Fibroblast of lung (primary cell): ENCODE measurements at places on chromosomes 1 and 21.

DNA sequence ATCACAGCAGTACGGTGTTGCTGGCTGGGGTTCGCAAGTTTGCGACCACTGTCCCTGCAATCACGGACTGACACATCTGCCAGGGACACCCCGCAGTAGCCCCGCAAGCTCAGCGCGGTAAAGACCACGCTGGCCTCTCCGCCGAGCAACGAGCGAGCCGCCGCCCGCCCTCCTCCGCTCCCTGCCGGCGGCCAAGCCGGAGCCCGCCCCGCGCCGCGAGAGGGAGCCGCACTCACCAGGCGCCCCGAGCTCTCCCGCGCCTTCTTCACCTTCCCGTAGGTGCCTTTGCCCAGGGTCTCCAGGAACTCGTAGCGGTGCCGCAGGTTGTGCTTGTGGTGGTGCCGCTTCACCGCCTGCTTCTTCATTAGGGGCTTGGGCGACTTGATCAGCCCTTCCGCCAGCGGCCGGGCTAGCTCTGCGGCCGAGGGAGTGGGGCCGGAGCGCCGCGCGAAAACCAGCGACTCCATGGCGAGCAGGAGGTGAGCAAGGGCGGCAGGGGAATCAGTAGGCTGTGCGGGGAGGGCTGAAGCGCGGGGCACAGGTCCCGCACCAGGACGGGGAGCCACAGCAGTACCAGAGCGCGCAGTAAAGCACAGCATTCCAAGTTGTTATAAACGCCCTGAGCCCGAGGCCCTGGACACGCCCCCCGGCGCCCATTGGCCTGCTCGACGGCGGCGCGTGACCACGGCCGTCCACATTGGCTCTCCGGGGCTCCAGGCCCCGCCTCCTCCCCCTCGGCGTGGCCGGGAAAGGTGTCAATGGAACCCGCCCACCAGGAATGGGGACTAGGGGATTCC is at the start of gene NUAK2:
Gene NUAK2, minus strand, starts transcription at position 584 of the 797 bp plus-strand sequence. Its CDS starts 117 bp downstream, at position 467.
- peaks cover 20% of the 10 kb centered on the region for H3K4me1 ChIP-seq
- peak within 1 kb of the TSS; percentile 79 for H3K27ac ChIP-seq
- no peaks in the 10 kb centered on the region for H3K27me3 ChIP-seq
- peak within 1 kb of the TSS; percentile 93 for H3K4me3 ChIP-seq
- DNase-seq = peak; percentile 89

- no peak overlapping the region for H3K27ac ChIP-seq
- no peaks in the 10 kb centered on the region for H3K36me3 ChIP-seq
- no peaks in the 10 kb centered on the region for H3K4me1 ChIP-seq
- no peak overlapping the region for H3K4me3 ChIP-seq
These were observed 9.2 kb upstream of the OR2B11 start for GRCh38 chr1:247467129-247467528.

DNA sequence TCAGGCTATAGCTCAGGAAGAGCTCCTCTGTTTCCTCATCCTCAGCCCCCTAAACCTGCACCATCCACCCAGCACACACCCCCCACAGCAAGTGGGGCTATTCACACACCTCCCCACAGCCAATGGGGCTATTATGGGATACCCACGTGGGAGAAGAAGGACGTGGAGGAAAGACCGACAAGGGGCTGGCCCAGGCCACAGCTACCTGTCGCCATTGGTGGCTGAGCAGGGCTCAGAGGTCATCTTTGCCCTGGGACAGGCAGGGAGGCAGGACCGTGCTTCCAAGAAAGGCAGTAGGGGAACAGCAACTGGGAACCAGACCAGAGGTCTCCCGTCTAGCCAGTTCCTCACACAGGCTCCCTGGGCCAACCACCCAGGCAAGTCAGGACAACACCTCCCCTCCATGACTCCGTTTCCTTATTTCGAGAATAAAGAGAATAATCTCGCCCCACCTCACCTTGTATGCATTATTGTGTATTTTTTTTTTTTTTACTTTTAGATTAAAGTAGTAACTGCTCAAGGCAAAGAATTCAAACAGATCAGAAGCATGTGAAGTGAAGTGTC is 92.3 kb upstream of the TARDBP start:
- H3K27me3 ChIP-seq = peaks cover 13% of the 10 kb centered on the region
- H3K27ac ChIP-seq = no peak overlapping the region

GRCh38 chr21:25836396-25836795 is 101.6 kb downstream of the GABPA start:
- DNase-seq = peak; percentile 84
- H3K27me3 ChIP-seq = no peaks in the 10 kb centered on the region
- H3K36me3 ChIP-seq = no peaks in the 10 kb centered on the region

- H3K36me3 ChIP-seq = no peaks in the 10 kb centered on the region
- peaks cover 2% of the 10 kb centered on the region for H3K4me1 ChIP-seq
These were observed 107.3 kb downstream of the NMNAT2 start for GRCh38 chr1:183310753-183311479.

GRCh38 chr1:68291688-68292384 is 59.5 kb upstream of the WLS start:
- no peak overlapping the region for H3K27ac ChIP-seq
- peaks cover 6% of the 10 kb centered on the region for H3K4me1 ChIP-seq
- peak; percentile 67 for DNase-seq

DNA sequence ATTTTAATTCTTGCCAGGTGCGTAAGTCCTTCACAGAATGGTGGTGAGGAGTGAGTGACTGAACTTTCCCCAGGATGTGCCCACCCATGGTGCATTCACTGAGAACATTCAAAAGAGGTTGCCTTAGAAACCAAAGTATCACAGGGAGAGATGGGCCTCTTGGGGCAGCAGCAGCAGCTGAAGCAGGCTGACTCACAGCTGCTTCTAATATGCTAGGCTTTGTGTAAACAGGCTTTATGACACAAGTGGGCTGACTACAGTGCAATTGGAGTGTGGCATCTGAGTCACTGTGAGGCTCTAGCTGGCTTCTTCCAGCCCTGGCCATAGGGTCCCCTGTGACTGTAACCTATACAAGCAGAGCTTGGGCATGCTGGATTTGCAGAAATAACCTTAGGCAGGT is 12.6 kb downstream of the PIGP start:
- H3K36me3 ChIP-seq = no peaks in the 10 kb centered on the region
- no peak overlapping the region for H3K4me3 ChIP-seq
- peak; percentile 96 for DNase-seq
- H3K27me3 ChIP-seq = peaks cover under 1% of the 10 kb centered on the region

- H3K4me3 ChIP-seq = no peak overlapping the region
- H3K4me1 ChIP-seq = no peaks in the 10 kb centered on the region
- no peak overlapping the region for H3K27ac ChIP-seq
- H3K36me3 ChIP-seq = no peaks in the 10 kb centered on the region
- no peaks in the 10 kb centered on the region for H3K27me3 ChIP-seq
- no peak for DNase-seq
These were observed 4.9 kb upstream of the EPS15 start for GRCh38 chr1:51523931-51524330.

DNA sequence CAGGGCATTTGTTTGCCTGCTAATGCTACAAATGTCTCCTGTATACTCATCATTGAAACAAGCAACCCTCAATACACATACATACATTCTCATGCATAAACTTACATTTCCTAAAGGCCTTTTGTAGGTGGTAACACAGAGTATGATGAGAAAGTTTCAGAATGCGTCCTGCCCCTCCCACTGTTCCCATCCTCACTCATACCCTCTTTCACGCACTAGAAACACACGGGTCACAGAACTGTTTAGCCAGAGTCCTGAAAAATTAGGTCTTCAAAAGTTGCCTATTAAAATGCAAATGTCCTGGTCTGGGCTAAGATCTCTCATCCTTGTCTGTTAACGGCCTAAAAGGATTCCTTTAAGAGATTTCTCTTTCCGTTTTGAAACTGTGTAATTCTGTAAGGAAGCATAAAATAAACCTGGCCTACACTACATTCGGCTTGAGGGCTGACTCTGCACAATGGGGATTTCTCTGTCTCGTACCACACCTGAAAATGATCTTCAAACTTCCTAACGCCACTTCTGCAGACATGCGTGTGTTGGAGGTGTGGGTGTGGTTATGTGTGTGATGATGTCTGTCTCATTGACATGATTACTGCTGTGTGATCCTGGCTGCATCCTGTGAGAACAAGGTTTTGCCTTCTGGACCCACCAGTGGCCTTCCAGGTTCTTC is 5.3 kb upstream of the FCER1A start:
- no peak for DNase-seq
- no peak overlapping the region for H3K4me3 ChIP-seq
- H3K4me1 ChIP-seq = no peaks in the 10 kb centered on the region
- no peaks in the 10 kb centered on the region for H3K27me3 ChIP-seq
- H3K27ac ChIP-seq = no peak overlapping the region

- no peak for DNase-seq
- H3K27ac ChIP-seq = no peak overlapping the region
- no peaks in the 10 kb centered on the region for H3K4me1 ChIP-seq
- no peaks in the 10 kb centered on the region for H3K36me3 ChIP-seq
- no peak overlapping the region for H3K4me3 ChIP-seq
These were observed 51.8 kb downstream of the DDAH1 start for GRCh38 chr1:85413169-85413568.

DNA sequence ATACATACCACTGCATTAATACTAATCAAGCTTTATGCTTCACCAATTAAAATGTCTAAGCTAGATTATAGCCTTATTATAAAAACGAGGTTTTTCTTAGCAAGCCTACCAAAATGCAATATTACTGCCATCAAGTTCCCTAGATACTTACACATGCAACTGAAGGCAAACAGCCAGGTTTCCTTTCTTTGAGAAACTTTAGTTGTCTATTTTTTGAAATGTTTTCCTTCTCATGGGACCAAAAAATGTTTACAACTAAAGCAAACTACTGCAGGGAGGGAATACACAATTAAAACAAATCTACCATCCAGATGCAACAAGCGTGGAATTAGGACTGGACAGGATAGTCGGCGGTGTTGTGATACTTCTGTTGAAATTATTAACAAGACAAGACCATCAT is 1.3 kb downstream of the ZNF644 start:
- peak overlapping the region; percentile 89 for H3K4me3 ChIP-seq
- peak overlapping the region; percentile 100 for H3K27ac ChIP-seq
- no peaks in the 10 kb centered on the region for H3K27me3 ChIP-seq
- H3K4me1 ChIP-seq = peaks cover 6% of the 10 kb centered on the region

DNA sequence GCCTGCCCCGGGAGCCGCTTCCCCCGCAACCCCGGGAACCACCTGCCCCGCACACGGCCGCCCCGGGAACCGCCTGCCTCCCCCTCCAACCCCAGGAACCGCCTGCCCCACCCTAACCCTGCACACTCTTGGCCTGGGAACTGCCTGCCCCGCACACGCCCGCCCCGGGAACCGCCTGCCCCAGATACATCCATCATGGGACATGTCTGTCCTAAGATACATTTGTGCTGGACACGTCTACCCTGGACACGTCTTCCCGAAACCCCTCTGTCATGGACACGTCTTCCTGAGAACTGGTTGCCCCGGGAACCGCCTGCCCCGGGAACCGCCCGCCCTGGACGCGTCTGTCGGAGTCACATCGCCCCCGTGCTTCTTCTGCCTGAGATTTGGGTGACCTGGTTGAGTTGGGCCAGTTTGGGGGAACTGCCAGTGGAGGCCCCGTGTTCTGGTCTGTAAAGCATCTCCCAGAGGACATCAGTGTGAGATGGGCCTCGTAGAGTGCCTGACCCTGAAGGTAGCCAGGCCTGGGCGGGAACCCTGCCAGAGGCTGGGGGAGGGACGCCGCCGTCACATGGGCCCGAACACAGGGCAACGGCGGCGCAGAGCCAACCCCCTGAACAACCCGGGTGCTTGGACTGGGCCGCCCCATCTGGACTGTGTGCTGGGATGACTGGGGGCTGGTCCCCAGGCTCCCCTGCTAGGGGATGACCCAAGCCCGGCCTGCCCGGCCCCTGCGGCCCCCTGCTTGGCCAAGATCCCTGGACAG is 3.6 kb downstream of the PERM1 start:
- peaks cover 2% of the 10 kb centered on the region for H3K27me3 ChIP-seq
- no peak for DNase-seq
- no peak overlapping the region for H3K27ac ChIP-seq
- H3K4me3 ChIP-seq = no peak overlapping the region

DNA sequence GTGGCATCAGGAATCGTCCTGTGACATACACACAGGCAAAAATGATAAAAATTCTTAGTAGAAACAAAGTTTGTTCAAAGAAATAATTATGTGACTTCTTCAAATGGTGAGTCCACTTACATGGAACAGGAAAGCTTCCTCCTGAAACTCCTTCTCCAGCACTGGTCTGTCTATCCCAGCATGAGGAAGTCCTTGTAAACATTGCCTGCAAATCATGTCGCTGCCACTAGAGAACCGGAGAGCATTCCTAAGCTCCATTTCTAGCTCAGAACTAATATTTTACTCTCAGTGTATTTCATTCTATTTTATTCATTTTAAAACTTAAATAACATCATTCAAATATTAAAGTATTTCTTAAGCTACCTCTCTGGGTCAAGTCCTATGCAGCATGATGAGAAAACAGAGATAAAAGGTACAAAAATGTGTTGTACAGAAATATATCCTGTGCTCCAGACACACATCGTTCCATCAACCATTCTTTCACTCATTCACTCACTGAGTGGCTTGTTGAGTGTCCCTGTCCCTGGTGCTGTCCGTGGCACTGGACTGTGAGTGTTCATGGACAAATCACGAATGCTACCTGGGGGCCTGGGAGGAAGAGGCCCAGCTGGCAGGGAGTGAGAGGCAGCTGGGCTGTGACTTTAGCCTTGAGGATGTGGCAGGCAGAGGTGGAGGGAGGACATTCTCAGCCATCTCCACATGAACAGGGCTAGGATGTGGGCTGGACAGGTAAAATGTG is 10.0 kb downstream of the CYP4A22 start:
- no peak for DNase-seq
- H3K27ac ChIP-seq = no peak overlapping the region
- no peak overlapping the region for H3K4me3 ChIP-seq

DNA sequence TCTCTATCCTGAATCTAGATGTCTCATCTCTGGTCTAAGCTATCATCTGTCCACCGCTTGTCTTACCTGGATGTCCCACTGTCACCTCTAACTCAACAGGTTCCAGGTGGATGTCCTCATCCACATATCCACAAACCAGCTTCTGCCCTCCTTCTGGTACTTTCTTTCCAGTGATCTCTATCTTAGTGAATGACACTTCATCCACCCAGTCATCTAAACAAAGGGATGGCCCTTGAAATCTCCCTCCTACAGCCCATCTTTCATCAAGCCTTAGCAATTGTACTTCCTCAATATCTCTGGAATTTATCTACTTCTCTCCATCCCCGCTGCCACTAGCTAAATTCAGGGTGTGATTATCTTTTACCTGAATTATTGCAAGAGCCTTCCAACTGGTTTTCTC is 33.9 kb upstream of the SERBP1 start:
- no peak overlapping the region for H3K4me3 ChIP-seq
- H3K36me3 ChIP-seq = no peaks in the 10 kb centered on the region
- DNase-seq = no peak
- peaks cover 2% of the 10 kb centered on the region for H3K27me3 ChIP-seq
- H3K27ac ChIP-seq = no peak overlapping the region

DNA sequence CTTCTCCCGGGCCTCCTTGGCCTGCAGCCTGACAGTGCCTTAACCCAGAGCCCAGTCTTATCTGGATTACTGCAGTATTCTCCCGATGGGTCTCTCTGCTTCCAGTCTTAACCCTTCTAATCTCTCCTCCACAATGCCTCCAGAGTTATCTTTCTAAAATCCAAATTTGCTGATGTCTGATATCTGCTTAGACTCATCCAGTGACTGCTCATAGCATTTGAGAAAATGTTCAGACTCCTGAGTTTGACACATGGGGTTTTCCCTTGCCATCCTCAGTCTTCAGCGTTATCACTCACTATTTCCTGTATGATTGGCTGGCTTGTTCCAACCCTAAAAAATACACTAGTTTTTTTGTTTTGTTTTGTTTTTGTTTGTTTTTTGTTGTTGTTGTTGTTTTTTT is 102.0 kb downstream of the FMN2 start:
- H3K36me3 ChIP-seq = no peaks in the 10 kb centered on the region
- H3K27me3 ChIP-seq = no peaks in the 10 kb centered on the region
- no peaks in the 10 kb centered on the region for H3K4me1 ChIP-seq
- H3K4me3 ChIP-seq = no peak overlapping the region
- no peak overlapping the region for H3K27ac ChIP-seq

GRCh38 chr1:10738061-10739058 is 58.1 kb downstream of the CASZ1 start:
- no peak for DNase-seq
- H3K4me1 ChIP-seq = no peaks in the 10 kb centered on the region
- no peaks in the 10 kb centered on the region for H3K27me3 ChIP-seq
- no peak overlapping the region for H3K4me3 ChIP-seq
- H3K36me3 ChIP-seq = no peaks in the 10 kb centered on the region
